Cerebellar cortex (tissue), 1 donor: ENCODE measurements at places on chromosomes 5 and 9.

- peak; percentile 7 for DNase-seq
These were observed 60.2 kb upstream of the NFIL3 start for GRCh38 chr9:91483835-91484234.

DNA sequence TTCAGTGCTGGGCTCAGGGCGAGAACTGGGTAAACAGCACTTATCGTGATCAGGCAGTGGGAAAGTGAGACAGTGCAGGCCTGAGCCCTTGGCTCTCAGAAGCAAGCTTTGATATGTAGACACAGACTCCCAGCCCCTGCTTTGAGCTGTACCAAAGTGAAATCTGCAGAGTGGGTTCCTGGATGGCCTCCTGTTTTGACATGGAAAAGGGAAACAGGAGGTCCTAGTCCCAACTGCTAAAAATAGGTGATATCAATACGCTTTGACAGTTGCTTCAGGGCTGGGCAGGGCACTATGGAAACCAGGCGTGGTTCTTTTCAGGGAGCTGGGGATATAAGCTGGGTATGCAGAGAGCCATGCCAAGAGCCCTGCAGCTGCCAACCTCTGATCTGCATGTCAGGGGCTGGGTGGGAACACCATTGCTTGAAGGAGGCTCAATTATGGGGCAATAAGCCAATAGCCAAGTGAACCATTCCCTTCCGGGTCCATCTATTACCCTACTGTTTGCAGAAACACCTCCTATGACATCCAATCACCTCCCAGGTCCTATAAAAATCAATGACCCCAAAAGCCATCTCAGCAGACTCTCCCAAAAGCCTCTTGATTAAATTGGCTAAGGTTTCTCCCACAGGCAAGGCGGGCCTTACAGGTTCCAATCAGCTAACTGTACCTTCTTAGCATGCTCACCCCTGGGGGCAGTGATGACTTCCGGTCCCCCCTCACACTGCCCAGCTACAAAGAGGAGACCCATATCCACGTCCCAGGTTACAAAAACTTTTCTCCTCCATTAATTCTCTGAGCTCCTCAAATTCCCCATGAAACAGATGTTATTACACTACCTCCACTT is 45.8 kb downstream of the EPB41L4B start:
- DNase-seq, result no peak

DNA sequence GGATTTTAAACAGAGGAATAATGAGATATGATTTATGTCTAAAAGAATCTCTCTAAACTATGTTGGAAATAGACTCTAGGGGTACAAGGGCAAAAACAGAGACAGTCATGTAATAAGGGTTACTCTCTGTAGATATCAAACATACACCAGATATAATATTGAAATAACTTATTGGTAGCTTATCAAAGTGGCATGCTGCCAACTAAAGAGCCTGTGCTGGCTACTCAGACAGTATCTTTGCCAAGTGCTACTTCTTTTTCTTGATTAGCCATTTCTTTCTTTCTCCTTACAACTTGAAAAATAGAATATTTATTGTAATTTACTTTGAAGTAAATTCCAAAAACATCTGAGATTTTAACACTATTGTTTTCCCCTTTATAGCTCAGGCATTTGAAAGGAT is 34.9 kb downstream of the ZFYVE16 start:
- DNase-seq, result no peak

DNA sequence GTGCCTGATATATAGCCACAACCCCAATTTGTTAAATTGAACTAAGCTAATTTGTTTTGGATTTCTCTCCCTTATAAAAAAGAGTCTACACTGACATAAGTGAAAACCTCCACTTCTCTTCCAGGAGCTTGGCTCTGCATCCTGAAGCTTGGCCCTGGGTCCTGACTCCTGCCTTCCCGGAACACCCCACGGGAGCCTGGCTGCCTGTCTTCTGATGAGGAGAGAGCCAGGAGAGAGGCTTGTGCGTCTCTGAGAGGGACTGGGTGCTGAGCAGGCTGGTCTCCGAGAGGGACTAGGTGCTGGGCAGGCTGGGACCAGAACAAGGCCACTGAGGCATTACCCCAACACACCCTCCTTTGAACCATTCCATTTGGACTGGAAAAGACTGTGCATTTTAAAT is 6.5 kb upstream of the PTGES start:
- DNase-seq, result no peak

- DNase-seq, result no peak
These were observed 894 bp downstream of the FST start for GRCh38 chr5:53481159-53481886.

DNA sequence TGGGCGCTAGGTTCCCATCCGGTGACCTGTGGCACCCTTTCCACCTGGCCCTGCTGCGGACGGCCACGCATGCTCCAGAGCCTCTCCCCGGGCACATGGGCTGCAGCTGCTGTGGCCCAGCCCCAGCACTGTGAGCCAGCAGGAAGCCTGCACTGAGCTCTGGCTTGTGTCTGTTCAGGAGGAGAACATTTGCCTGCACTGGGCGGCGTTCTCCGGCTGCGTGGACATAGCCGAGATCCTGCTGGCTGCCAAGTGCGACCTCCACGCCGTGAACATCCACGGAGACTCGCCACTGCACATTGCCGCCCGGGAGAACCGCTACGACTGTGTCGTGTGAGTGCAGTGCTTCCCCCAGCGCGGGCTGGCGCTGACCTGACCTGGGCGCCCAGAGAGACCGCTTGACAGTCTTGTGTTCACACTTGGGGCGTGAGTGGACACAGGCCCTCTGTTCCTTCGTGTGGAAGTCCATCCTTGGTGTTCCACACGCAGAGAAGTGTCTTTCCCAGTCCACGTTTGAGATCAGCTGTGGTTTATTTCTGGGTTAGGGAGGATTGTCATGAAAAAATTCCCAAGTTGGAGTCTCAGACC is 66.2 kb upstream of the CACNA1B start:
- DNase-seq, result no peak

- DNase-seq, result peak; percentile 37
These were observed 6.4 kb upstream of the JMY start for GRCh38 chr5:79229357-79230174.

DNA sequence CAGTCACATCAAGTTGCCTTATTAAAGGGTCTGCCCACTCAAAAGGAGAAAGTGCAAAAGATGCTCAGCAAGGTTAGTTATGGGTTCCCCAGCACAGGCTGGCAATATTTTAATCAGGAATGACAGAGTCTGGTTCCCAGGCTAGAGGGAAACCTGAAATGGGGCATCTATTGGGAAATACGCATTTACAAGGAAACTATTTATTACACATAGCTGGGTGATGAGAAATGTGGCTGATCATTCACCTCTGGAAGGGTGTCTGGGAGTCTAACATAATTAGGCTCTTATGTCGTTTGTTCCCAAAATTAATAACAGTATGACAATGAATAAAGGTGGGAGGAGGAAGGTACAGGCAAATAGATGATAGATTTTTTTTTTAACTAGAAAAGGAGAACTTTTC is 314.7 kb downstream of the ENC1 start:
- no peak for DNase-seq

DNA sequence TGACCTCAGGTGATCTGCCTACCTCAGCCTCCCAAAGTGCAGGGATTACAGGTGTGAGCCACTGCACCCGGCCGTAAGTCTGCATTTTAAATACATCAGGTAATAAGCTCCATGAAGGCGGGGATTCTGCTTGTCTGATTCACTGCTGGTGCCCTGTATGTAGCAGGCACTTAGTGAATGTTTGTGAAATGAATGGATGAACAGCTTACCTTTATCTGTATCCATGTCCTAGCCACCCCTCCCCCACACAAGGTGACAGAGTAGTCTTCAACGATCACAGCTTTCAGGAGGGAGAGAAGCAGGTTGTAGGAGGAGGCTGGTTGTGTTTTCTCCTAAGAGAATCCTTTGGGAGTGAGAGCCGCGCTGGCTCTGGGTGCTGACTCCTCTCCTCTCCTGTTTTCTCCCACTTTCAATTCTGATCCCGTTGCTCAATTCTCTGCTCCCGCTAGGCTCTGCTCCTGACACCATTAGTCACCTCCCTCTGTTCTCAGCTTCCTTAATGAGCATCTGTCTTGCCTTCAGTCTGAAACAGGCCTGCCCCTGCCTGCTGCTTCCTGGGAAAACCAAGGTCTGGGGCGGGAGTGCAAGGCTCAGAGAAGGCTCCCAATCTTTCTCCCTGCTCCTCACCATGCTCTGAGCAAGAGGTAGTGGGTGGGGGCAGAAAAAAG is 88.8 kb upstream of the CTNNA1 start:
- DNase-seq, result no peak

DNA sequence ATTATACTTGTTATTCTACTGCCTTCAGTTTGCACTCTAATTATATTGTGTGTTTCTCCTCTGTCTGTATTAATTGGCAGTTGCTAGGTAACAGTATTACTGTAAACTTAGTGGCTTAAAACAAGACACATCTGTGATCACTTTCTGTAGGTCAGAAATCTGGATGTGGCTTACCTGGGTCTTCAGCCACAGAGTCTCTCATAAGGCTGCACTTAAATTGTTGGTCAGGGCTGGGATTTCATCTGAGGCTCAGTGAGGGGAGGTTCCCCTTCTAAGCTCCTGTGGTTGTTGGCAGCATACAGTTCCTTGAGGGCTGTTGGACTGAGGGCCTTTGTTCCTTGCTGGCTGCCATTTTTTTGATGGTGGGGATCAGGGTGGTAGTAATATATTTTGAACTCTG is 68.8 kb downstream of the SLC44A1 start:
- DNase-seq, result no peak

DNA sequence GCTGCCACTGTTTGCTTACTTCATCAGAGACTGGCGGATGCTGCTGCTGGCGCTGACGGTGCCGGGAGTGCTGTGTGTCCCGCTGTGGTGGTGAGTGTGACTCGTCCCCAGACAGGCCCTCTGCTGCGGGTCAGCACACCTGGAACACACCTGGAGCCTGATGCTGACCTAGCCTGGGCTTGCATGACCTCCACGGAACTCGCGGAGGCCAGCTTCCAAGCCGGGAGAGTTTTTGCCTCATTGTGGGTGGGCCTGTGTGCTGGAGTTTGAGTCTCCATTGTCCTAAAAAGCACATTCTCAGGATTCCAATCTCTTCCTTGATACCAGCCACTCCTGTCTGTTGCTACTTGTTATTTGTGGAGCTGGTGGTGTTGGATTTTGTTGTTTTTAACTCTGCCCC is 28.1 kb downstream of the SLC22A4 start:
- DNase-seq, result no peak

DNA sequence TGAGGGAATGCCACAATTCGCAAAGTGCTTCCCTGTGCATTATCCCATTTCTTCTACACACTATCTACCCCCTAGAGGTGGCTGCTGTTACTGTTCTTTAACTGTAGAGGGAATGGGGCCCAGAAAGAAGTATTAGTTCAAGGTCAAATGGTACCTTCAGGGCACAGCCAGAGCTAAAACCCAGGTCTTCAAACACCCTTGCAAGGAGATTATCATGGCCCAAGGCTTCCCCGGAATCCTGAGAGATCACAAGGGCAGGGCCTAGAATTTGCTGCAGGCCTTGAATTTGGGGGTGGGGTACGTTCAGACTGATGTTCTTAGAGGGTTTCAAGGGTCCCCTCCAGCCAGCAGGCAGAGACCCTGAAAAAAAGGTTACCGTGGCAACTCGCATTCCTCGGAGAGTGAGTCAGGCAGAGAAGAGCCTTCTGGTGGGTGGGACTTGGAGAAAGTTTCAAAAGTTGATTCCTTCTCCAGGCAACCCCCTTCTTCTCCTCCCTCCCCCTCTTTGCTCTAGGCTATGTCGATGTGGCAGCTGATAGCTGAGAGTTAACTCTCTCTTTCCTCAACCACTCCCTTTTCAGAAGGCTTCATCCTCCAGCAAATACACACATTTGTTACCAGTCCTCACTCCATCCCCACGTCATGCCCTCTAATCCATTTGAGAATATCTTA is 1.9 kb downstream of the SPARC start:
- DNase-seq, result peak; percentile 43

GRCh38 chr9:137445275-137445807 is 4.2 kb upstream of the ENTPD8 start:
- DNase-seq, result peak; percentile 68

DNA sequence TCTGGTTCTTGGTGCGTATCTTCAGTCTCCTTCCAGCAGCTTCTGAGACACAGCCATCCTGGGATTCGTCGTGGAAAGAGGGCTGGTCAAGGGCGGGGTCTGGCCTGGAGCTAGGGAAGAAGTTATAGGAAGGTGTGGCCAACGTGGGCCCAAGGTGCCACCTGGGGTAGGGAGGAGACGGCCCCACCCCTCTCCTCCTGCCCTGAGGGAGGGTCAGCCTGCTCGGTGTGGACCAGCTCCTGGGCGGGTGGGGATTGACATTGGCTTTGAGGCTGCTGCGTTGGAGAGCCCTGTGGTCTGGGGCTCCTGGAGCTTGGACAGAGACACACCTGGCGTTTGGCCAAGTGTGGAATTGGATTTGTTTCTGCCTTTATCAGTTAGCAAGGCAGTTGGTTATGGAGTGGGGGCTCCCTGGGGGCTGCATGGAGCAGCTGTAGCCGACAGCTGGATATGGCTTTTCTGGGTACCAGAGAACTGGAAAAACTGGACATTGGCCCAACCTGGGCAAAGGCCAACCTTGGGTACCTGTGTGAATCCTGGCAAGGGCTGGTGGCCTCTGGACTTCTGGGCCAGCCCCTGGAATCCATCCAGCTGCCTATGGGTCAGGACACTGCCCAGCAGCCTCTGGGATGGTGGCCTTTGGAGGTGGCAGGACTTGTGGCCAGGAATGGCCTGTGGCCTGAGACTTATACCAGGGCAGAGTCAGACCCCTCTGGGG is 75.7 kb upstream of the PPP1R26 start:
- no peak for DNase-seq

DNA sequence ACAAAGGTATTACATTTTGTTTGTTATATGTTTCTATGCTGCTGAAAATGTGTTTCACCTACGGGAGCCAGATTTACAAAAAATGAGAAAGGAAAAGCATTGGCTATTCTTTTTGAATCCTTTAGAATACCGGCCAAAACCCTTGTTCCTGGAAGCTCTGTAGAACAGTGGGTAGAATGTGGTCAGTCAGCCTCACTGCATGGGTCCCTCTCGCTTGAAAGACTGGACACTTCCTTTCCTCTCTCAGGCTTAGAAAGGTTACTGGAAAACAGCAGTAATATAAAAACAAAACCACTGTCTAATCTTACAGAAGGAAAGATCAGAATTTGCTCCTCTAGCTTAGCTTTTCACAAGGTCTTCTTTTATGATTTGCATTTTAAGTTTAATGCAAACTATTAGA is 45.1 kb downstream of the OSTF1 start:
- no peak for DNase-seq

- DNase-seq, result no peak
These were observed 281.3 kb upstream of the CLINT1 start for GRCh38 chr5:158140120-158140731.

DNA sequence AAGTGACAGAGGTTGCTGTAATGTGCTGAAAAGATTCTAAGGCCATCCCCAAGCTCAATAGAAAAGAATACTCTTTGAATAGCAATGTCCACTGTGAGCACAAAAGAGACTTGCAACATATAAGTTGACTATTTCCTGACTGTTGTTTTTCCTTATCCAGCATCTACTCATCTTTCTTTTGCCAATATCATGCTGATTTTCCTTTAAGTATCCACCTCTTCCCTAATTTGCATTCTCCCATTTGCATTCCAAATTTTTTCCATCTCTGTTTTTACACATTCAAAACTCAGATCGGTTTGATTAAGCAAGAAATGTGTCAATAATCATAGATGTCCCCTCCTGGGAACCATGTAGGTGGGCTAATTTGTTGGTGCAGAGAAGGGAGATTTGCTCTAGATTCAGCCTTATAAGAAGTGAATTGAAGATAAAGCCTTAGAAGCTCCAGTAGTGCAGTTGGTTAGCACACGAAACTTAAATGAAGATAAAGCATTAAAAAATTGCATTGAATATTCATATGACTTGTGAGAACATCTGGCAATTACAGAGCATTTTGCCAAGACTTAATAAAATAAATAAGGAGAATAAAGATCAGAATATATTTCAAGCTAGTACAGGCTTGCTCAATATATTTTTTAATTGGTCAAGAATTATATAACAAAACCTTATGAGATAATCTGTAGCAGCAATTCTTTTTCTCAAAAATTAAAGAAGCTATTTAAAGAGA is 267.6 kb downstream of the TMEM167A start:
- no peak for DNase-seq
